Stimulated activated CD4-positive, alpha-beta T cell treated with anti-CD3 and anti-CD28 coated beads, Interleukin-4, amount 100 ng/mL, for 48 hours (primary cell): ENCODE measurements at places on chromosomes 12 and 14.

GRCh38 chr12:65619018-65619417, 205.3 kb upstream of the HMGA2 start:
- no peak for DNase-seq

DNA sequence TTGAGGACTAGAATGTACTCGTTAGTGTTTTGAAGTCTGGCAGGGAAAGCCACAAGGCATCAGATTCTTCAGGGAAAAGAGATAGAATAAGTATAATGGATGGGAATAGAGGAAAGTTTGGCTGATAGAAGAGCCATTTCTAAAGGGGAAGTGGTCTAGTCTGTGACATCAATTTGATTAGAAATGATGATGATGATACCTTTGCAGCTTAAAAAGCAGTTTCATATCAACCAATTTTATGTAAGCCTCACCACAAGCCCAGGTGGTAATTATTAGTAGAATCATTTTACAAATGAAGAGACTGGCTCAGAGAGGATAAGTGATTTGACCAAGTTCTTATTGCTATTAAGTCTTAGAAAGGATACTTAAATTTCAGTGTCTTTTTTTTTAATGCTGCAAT, 2.9 kb downstream of the RNF212B start:
- DNase-seq: no peak

DNA sequence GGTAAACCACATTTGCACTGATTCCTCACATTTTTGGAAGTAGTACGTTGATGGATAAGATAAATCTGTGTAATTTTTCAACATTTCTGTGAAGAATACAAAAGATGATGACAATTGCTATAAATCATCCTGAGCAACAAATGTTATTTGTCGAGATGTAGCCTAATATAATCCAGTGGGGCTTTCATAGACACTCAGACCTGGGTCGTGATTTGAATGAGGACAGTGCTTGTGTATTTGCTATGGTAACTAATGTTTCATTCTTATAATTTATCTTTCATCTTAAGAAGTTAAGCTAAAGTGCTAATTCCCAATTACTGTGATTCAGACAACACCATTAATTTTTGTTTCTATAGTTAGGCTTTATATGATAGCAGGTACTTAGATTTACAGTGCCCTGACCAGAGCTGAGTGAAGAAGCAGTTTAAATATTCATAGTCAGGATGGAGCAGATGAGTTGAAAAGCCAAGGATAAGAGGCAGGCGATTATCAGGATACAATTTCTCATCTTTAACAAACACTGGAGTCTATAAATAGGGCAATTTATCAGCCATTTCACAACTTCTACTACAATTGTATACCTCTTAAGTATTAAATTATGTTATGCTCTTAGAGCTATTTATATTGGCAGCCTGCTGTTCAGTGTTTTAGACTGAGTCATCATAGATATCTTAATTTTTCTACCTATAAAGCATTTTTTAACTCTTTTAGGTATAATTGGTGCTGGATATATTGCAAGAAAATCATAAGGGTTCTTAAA, 359.9 kb downstream of the TRHDE start:
- no peak for DNase-seq

DNA sequence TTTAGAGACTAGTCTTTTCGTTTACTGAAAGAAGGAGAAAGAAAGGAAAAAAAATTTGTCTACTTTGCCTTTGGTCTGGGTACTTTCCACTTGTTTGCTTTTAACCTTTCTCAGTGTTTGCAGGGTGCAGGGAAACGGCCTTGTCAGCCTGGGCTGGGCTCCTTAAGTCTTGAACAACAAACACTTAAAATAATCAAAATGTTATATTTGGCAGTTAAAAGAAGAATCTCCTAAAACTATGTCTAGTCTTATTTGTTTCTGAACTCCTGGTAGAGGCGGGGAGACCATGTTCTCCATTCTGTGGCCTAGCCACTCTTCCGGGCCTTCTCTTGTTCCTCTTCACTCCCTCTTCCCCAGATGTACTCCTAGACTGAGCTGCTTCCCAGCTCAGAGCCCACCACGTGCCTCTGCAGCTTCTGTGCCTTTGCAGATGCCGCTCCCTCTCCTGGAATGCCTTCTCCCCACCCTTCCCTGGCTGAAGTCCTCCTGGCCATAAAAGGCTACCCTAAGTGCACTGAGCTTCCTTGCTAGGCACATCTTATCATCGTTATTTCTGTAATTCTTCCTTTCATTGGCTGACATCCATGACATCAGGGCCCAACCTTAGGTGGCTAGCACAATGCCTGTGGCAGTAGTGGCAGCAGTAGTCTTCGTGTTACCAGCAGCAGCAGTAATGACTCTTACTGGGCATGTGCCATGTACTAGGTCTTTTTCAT, 432.9 kb downstream of the ZFP36L1 start:
- no peak for DNase-seq

DNA sequence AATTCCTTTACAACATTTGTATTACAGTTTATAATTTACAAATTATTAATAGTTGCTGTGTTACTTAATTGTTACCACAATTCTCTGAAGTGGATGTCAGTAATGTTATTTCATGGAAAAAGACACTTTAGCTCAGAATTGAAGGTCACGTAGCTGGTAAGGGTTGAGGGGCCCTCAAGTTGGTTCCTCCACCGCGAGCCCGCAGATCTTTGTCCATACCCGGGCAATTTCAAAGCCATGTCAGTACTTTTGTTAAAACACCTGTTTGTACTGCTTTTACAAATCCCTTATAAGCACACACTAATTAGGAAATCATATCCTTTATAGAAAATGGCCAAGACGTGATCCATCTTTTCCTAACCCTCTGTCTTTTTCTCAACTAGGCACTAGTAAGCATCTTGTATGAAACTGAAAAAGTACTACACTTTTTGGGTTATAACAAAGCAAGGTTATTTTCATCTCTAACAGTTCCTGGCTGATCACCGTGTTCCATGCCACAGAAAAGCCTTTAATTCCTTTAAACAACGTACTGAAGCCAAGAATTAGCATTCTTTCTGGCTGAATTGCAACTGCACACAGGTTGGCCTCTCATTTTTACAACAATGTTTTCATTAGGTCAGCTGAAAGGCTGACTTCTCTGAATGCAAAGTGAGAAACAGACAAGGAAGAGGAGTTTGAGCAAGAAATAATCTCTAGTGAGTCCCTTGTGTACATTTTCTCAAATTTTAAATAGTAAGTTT, 76.1 kb downstream of the CNTN1 start:
- DNase-seq: no peak

GRCh38 chr14:95611293-95611880, 74.8 kb upstream of the TCL1B start:
- DNase-seq: no peak

DNA sequence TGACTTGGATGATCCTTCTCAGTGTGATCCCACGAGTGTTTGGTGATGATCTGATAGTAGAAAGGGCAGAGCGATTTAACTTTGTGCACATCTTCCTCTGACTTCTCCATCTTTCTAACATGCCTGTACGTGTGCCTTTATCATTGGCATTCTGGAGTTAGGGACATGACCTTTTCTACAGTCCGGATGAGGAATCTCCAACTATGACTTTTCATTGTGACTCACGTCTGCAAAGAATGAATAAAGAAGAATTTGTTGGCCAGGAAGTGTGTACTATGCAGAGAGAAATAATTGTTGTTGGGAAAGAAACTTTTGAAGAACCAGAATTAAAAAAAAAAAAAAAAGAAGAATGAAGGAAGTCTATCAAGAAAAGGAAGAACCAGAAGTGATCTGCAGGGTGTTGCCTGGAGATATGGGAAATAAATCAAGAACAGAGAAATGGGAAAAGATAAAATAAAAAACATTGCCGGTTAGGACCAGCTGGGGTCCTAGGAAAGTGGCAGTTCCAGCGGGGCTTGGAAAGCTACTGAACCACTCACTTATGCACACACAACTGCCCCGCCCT, 25.3 kb downstream of the PPFIBP1 start:
- no peak for DNase-seq

DNA sequence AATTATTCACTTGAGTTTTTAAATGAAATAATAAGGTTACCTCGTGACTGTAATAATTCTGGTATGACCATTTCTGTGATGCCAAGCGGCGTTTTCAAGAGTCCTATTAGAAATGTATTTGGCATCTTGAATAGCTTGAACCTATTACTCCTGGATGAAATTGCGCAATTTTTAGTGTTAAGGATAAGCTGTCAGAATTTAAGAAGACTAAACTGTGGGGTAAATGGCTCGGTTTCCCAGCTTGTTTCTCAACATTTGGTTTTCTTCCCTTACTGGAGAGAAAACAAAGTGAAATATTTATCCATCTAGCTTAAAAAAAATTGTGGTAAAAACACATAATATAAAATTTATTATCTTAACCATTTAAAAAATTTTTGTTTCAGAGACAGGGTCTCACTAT, 26.8 kb downstream of the PCNX1 start:
- DNase-seq: no peak

DNA sequence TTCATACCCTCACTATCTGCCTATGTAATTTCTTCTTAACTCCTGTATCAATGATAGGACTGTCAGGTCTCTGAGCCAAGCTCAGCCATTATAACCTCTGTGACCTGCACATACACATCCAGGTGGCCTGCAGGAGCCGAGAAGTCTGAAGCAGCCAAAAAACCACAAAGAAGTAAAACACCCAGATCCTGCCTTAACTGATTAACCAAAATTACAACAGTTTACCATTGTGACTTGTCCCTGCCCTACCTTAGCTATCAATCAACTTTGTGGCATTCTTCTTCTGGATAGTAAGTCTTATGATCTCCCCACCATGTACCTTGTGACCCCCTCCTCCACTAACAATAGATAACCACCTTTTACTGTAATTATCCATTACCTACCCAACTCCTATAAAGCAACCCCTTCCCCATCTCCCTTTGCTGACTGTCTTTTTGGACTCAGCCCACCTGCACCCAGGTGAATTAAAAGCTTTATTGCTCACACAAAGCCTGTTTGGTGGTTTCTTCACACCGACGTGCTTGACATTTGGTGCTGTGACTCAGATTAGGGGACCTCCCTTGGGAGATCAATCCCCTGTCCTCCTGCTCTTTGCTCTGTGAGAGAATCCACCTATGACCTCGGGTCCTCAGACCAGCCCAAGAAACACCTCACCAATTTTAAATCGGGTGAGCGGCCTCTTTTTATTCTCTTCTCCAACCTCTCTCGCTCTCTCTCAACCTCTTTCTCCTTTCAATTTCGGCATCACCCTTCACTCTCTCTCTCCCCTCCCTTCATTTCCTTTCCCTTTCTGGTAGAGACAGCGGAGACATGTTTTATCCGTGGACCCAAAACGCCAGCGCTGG, 11.5 kb upstream of the LGMN start:
- DNase-seq: no peak

DNA sequence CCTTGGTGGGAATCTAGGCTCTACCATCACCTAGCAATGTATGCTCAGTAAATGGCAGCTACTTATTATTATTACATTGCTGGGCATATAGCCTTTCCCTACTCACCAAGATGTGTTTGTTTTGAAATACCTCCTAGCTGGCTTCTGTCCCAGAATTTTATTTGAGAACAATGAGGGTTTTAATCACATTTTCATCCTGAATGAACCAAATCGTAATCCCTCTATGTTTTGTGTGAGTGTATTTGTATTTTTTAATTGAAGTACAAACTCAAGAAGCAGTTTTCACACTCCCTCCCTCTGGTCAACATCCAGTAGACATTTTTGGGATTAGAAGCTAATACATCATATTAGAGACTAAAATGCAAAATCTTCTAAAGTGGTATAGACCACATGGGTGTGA, 7.6 kb downstream of the SLC7A8 start:
- no peak for DNase-seq
